ENCODE measurements at places on chromosomes 5 and 9.

DNA sequence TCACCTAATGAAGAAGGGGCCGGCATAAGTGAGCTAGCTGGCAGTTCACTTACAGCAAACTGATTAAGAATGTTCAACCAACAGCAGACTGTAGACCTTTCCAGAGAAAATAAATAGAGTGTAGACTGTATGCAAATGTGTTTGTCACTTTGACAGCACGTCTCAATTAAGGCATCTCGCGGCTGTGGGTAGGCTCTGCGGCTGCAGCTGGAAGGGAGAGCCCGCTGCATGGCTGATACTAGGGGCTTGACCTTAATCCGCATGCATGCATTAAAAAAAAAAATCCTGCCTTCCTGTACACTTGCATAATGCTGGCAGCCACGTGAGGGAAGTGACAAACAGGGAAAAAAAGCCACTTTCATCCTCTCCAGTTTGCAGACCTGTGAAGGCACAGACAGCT is 82.3 kb downstream of the CRB2 start:
- no peak for DNase-seq
- H3K27me3 ChIP-seq: no peaks in the 10 kb centered on the region
- H3K4me3 ChIP-seq: no peak overlapping the region

- H3K27me3 ChIP-seq: no peaks in the 10 kb centered on the region
- H3K27ac ChIP-seq: no peak overlapping the region
- H3K4me1 ChIP-seq: no peaks in the 10 kb centered on the region
- DNase-seq: no peak
- H3K4me3 ChIP-seq: no peak overlapping the region
These were observed 107.3 kb upstream of the PTGER4 start for GRCh38 chr5:40572391-40572790.

GRCh38 chr5:5313101-5313635 is 109.3 kb upstream of the ICE1 start:
- no peak overlapping the region for H3K4me3 ChIP-seq
- no peak overlapping the region for H3K27ac ChIP-seq

GRCh38 chr5:167579693-167580055 is 711.8 kb upstream of the WWC1 start:
- no peaks in the 10 kb centered on the region for H3K4me1 ChIP-seq
- H3K36me3 ChIP-seq: no peaks in the 10 kb centered on the region
- no peak overlapping the region for H3K4me3 ChIP-seq
- no peaks in the 10 kb centered on the region for H3K27me3 ChIP-seq
- DNase-seq: no peak

DNA sequence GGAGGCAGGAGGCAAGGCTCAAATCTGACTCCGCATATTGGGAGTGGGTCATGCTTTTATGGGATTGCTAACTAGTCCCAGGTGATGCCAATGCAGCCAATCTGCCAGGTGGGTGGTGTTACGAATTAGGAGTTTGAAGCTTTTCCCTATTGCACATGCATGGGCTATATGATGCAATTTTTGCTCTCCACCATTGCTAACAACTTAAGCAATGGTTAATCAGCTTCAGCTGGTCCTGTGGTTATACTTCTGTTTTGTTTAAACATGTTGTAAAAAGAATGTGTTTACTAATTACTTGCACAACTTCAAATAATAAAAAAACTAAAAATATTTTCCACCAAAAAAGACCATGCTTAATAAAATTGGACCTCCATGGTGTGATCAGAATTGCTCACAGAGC is 55.7 kb downstream of the SHC3 start:
- peaks cover 7% of the 10 kb centered on the region for H3K27me3 ChIP-seq
- no peaks in the 10 kb centered on the region for H3K36me3 ChIP-seq
- no peaks in the 10 kb centered on the region for H3K4me1 ChIP-seq
- DNase-seq: no peak
- no peak overlapping the region for H3K27ac ChIP-seq

GRCh38 chr5:14727928-14728458 is 63.5 kb downstream of the OTULIN start:
- H3K36me3 ChIP-seq: peaks cover 27% of the 10 kb centered on the region
- no peak overlapping the region for H3K4me3 ChIP-seq
- H3K27ac ChIP-seq: no peak overlapping the region
- no peak for DNase-seq
- no peaks in the 10 kb centered on the region for H3K27me3 ChIP-seq

- H3K4me3 ChIP-seq: no peak overlapping the region
- DNase-seq: no peak
- H3K36me3 ChIP-seq: no peaks in the 10 kb centered on the region
- H3K27me3 ChIP-seq: no peaks in the 10 kb centered on the region
These were observed 247.2 kb downstream of the KIF4B start for GRCh38 chr5:155260798-155261197.

DNA sequence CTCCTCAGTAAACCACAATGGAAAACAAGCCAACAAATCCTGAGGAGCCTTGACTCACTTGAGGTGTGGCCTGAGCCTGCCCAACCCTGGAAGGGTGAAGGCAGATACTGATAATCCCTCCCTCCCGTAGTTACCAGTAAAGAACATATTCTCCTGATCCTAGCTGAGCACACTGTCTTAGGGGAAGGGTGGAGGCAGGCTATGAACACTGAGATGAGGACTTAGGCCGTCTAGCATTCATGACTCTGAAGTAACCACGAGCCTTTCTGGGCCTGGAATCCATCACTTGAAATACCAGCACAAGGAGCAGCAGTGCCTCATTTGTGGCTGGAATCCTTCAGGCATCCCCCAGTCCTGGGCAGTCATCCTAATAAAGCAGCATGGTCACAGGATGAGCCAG is 124.5 kb upstream of the PRLR start:
- H3K4me3 ChIP-seq: no peak overlapping the region
- no peaks in the 10 kb centered on the region for H3K36me3 ChIP-seq
- H3K27me3 ChIP-seq: peaks cover 4% of the 10 kb centered on the region
- H3K27ac ChIP-seq: no peak overlapping the region

GRCh38 chr9:7433508-7434292 is 365.9 kb downstream of the DMAC1 start:
- no peak for DNase-seq
- H3K27ac ChIP-seq: no peak overlapping the region
- no peaks in the 10 kb centered on the region for H3K4me1 ChIP-seq
- H3K4me3 ChIP-seq: no peak overlapping the region

DNA sequence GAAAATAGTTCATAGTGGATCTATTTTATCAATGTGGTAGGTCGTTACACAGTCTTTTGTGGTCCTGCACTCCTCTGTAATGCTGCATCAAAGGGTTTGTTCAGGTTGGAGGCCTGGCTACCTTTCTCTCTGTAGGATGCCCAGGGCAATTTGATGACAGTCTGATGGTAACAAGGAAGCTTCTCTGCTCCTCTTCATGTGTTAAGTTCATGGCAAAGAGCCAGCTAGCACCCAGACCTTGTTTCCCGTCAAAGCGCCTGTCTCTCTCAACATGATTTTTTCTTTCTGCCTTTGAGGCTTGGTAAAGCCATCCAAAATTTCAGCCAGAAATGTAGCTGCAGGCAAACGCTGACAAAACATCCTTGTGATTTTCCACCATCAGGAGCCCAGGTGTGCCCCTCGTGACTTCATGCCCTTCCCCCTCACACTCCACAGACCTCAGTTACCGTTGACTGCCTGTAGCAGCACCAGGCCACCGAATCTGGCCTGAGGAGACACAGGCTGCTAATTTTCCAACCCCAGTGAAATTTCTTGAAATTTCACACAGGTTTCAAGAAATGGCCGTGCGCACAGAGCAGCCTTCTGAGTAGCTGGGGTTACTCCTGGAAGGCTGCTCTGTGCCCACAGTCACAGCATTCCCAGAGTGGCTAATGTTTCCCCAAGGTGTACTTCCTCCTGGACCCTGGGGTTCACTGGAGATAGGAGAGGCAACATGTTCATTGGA is 292.7 kb downstream of the CWC27 start:
- H3K4me3 ChIP-seq: no peak overlapping the region
- no peaks in the 10 kb centered on the region for H3K4me1 ChIP-seq
- H3K27me3 ChIP-seq: no peaks in the 10 kb centered on the region
- H3K36me3 ChIP-seq: no peaks in the 10 kb centered on the region
- DNase-seq: no peak
- no peak overlapping the region for H3K27ac ChIP-seq

GRCh38 chr5:68049053-68049713 is 166.4 kb upstream of the PIK3R1 start:
- no peak overlapping the region for H3K27ac ChIP-seq
- H3K27me3 ChIP-seq: no peaks in the 10 kb centered on the region
- H3K4me1 ChIP-seq: no peaks in the 10 kb centered on the region
- no peak overlapping the region for H3K4me3 ChIP-seq
- no peaks in the 10 kb centered on the region for H3K36me3 ChIP-seq

- peaks cover 3% of the 10 kb centered on the region for H3K27me3 ChIP-seq
- H3K36me3 ChIP-seq: no peaks in the 10 kb centered on the region
- no peak for DNase-seq
- no peaks in the 10 kb centered on the region for H3K4me1 ChIP-seq
- no peak overlapping the region for H3K27ac ChIP-seq
These were observed 36.2 kb upstream of the DAP start for GRCh38 chr5:10797261-10797660.

DNA sequence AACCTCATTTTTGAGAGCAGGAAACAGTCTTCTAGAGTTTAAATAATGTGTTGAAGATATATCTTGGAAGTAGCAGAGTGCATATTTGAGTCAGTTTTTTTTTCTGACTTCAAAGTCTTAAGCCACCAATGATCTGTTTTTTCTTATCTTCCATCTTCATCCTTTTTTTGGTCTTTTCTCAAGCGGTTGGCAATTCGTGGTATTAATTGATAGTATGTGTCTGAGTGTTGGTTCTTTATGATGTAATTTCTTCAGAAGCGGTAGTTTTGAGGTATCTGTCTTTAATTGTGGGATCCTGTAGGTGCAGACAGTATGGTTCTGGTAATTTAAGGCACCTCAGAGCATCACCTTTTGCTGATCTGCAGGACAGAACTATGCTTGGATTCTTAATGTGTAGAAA is 3.9 kb downstream of the CSNK1G3 start:
- H3K36me3 ChIP-seq: no peaks in the 10 kb centered on the region
- peaks cover 14% of the 10 kb centered on the region for H3K4me1 ChIP-seq
- DNase-seq: no peak
- H3K27me3 ChIP-seq: no peaks in the 10 kb centered on the region
- H3K27ac ChIP-seq: no peak overlapping the region

- H3K27me3 ChIP-seq: no peaks in the 10 kb centered on the region
- DNase-seq: no peak
- H3K4me1 ChIP-seq: no peaks in the 10 kb centered on the region
- no peak overlapping the region for H3K4me3 ChIP-seq
- H3K27ac ChIP-seq: no peak overlapping the region
These were observed 283.0 kb upstream of the PCSK5 start for GRCh38 chr9:75607521-75607920.

GRCh38 chr9:88824711-88825110 is 166.6 kb upstream of the S1PR3 start:
- H3K27ac ChIP-seq: no peak overlapping the region
- no peaks in the 10 kb centered on the region for H3K4me1 ChIP-seq
- DNase-seq: no peak
- H3K4me3 ChIP-seq: no peak overlapping the region

DNA sequence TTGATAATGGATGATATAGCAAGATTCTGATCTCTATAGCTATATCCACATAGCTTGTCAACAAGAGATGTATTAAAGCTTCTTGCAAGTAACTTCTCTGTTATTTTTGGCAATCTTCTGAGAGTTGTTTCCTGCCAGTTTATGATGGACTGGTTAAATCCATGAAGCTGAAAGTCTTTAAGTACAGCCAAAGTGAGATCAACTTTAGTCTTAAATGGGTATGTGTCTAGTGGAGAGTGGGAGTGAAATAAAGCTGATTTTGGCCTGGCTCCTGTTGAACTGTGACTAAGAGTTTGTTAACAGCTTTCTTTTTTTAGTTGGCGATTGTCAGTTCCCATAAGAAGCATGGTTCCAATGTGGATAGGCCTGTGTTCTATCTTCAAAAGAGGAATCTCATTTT is 350.9 kb upstream of the PCSK5 start:
- H3K4me1 ChIP-seq: no peaks in the 10 kb centered on the region
- DNase-seq: no peak
- H3K36me3 ChIP-seq: no peaks in the 10 kb centered on the region
- no peak overlapping the region for H3K27ac ChIP-seq

- H3K27me3 ChIP-seq: no peaks in the 10 kb centered on the region
- H3K36me3 ChIP-seq: no peaks in the 10 kb centered on the region
- H3K27ac ChIP-seq: no peak overlapping the region
- H3K4me1 ChIP-seq: no peaks in the 10 kb centered on the region
- no peak overlapping the region for H3K4me3 ChIP-seq
These were observed 78.8 kb upstream of the IZUMO3 start for GRCh38 chr9:24624481-24624880.

- H3K36me3 ChIP-seq: no peaks in the 10 kb centered on the region
- no peak overlapping the region for H3K27ac ChIP-seq
- H3K4me3 ChIP-seq: no peak overlapping the region
- no peak for DNase-seq
- peaks cover 3% of the 10 kb centered on the region for H3K27me3 ChIP-seq
These were observed 182.4 kb downstream of the DIRAS2 start for GRCh38 chr9:90460220-90460619.

DNA sequence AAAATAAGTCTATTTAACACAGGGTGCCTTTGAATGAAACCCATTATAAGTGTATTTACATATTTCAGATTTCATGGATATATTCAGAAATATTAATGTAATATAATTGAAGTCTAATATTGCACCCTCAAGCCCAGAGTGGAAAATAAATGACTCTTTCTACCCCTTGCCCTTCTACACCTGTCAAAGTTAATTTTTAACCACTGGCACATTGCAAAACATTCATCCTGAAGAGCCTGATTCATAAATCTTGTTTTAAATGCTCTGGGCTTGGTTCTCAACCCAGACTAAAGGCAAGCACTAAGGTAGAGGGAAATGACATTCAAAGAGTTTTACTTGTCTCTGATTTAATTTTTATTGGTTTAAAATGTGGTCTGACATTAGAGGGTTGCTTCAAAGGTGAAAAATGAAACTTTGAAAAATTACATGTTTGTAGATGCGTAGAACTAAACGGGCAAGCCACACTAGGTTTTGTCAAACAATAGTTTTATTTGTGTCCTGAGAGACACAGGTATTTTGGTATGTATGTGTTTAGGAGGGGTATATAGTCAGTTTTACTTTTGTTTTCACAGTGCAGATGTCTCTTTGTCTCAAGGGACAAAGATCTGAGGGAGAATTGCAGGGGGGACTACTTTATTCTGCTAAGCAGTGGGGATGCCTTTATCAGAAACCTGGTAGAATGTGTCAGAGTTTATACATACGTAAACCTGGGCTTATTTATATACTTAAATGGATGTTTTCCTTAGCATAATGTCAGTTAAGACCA is 69.7 kb downstream of the PIK3R1 start:
- no peaks in the 10 kb centered on the region for H3K27me3 ChIP-seq
- H3K4me3 ChIP-seq: peak overlapping the region; percentile 11
- peak overlapping the region; percentile 19 for H3K27ac ChIP-seq
- DNase-seq: no peak
- peaks cover 58% of the 10 kb centered on the region for H3K4me1 ChIP-seq
- H3K36me3 ChIP-seq: peaks cover 45% of the 10 kb centered on the region
